Mucosa of descending colon (tissue), 3 donors: ENCODE measurements at places on chromosomes 7 and 10.

GRCh38 chr7:77655836-77656455 is 40.3 kb upstream of the RSBN1L start:
- no peak for DNase-seq

DNA sequence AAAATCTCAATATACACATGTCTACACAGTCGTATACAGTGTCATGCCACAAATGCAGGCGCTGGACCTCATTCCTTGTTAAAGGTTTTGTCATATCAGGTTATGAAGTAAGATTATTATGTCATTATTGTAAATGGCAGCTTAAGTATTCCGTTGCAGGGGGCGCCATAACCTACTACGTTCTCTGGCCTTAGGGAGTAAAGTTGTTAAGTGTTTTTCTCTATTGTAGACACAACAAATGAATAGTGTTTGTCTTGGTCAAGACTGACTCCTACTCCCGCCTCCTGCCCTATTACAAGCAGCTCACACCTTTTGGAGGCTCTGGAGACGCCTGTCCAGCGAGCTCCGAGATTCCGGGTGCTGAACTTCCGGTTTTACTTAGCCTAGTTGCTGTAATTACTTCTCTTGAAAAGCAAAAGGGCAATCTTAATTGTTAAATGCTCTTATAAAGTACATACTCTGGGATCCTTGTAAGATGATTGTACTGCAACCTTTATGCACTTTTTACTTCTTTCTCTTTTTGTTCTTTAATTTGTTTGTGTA is 994 bp downstream of the GATAD1 start:
- peak; percentile 84 for DNase-seq

DNA sequence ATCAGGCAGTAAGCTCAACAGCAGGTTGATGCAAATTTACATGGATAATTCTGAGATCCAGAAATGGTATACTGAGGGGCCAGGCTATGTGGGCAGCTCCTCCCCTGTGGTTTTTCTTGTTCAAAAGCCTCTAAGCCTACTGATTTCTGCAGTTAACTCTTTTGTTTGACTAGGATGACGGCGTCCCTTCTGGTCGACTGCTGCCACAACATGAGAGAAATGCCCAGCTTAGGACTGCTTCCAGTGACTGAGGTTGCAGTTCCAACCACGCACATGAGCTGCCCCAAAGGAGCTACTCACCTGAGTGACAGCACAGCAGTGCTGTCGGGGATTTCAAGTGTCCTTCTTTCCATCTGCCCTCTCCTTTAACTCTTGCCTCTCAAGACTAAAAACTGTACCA is 973.0 kb upstream of the GHITM start:
- DNase-seq: no peak

- DNase-seq: no peak
Measured at GRCh38 chr10:35236739-35237138, 99.6 kb upstream of the CCNY start.

DNA sequence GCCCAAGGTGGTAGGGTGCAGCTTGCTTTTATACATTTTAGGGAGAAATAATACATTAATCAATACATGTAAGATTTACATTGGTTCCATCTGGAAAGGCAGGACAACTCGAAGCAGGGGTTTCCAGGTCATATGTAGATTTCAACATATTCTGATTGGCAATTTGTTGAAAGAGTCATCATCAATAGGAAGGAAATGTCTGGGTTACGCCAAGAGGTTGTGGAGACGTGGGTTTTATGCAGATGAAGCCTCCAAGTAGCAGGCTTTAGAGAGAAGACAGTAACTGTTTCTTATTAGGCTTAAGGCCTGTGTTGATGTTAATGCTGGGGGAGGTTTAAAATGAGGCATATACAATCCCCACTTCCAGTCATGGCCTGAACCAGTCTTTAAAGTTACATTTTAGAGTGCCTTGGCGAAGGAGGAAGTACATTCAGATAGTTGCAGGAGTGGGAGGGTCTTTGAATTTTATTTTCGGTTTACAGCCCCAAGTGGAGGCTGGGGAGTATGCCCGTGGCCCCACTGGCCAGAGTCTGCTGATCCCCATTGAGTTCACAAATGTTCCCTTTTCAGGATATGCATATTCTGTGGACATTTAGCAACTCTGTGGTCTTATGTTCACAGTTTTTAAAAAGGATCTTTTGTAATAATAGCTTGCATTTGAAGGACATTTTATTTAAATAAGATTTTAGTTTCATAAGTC is 166.0 kb upstream of the GDF10 start:
- no peak for DNase-seq

- no peak for DNase-seq
Measured at GRCh38 chr10:19929506-19930140, 113.4 kb downstream of the PLXDC2 start.

GRCh38 chr7:150977382-150978125 is 567 bp downstream of the KCNH2 start:
- DNase-seq: no peak

DNA sequence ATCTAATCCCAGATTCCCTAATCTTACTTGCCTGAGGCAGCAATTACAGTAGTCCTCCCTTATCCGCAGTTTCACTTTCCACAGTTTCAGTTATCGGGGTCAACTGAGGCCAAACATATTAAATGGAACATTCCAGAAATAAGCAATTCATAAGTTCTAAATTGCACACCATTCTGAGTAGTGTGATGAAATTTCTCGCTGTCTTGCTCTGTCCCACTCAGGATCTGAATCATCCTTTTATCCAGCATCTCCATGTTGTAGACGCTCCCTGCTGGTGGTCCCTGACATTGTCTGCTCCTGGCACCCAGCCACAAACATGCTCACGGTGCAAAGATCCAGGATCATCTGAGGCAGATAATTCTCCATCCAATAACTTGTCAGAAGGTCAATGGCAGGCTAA is 128.7 kb upstream of the CXCL12 start:
- no peak for DNase-seq

DNA sequence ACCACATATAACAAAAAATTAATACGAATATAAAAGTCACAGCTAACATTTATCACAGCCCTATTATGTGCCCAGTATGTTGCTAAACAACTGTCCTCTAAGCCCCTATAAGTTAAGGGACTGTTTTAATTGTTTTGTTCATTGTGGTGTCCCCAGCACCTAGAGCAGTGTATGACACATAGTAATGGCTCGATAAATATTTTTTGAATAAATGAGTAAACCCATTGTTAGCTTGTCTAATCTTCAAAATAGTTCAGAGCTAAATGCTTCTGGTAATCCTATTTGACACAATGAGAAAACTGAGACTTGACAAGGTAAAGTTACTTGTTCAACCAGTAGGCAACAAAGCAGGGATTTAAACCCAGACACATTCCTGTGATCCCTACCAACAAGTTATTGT is 78.4 kb upstream of the NEUROD6 start:
- no peak for DNase-seq

DNA sequence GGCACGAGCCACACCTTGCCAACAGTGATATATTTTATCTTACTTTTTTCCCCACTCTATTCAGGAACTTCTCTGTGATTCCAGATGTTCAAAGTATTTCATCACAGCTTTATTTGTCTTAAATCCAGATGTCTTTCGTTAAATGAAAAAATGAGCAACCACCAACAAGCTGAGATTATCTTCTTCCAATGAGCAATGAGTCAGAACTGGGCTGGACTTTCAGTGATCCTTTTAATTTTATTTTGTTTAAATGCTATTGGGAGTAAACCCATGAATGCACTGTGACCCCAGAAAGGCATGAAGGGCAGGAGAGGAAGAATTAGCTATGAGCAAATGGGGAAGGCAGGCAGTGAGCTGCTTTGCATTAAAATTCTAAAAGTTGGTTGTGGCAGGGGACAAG is 77.6 kb upstream of the IMMP2L start:
- DNase-seq: no peak

DNA sequence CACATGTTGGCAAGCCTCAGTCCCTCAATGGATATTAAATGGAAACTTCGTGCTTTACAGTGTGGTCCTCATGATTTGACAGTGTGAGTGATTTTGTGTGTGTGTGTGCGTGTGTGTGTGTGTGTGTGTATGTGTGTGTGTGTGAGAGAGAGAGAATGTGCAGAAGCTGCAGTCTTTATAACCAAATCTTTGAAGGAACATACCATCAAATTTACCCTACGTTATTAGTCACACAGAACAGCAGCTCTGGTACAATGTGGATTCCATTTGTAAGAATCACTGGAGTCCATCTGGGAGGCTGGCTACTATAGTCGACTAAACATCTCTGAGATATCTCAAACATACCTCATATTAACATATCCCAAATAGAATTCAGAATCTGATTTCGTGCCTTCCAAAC is 928.0 kb upstream of the POT1 start:
- no peak for DNase-seq

DNA sequence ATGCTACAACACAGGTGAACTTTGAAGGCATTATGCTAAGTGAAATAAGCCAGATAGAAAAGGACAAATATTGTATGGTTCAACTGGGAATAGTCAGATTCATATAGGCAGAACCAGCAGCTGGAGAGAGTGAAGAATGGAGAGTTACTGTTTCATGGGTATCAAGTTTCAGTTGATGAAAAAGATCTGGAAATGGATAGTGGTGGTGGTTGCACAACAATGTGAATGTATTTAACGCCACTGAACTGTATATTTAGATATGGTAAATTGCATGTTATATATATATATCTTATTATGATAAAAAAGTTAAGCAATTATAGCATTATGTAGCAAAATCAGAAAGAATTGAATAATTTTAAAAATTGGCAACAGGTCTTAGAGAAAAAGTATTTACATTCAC is 3.9 kb downstream of the LMBR1 start:
- no peak for DNase-seq

DNA sequence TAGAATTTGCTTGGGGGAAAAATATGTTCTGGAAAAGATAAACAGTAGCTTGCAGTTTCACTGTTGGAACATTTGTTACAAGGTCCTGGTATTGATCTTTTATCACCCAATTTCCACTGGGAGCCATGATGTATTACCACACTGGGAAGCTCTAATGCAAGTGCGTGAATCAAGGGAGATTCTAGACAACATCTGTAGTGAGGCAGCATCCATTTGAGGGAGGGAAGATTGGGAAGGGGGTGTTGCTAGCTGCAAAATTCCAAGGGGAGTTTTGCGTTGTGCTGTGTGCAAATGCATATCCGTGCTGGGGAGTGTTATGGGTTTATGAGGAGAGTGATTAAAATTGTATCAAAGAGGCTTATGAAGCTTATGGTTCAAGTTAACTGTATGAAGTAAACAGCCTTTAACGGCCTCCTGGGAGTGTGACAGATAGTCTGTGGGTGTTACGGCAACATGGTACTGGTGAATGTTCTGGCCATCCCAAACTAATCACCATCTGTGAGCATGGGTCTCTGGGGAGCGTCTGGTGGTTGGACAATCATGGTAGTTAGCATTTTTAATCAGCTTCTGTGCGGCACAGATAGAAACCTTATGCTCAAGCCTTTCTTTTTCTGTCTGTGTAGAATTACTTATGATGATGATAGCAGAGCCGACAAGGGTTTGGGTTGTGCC is 601.9 kb upstream of the GALNT17 start:
- no peak for DNase-seq

GRCh38 chr7:93921607-93922566 is at the start of gene GNG11:
TSS of gene GNG11 (plus strand) at chr7:93921735. CDS start at chr7:93922138, 403 bp downstream.
- DNase-seq: peak; percentile 56

DNA sequence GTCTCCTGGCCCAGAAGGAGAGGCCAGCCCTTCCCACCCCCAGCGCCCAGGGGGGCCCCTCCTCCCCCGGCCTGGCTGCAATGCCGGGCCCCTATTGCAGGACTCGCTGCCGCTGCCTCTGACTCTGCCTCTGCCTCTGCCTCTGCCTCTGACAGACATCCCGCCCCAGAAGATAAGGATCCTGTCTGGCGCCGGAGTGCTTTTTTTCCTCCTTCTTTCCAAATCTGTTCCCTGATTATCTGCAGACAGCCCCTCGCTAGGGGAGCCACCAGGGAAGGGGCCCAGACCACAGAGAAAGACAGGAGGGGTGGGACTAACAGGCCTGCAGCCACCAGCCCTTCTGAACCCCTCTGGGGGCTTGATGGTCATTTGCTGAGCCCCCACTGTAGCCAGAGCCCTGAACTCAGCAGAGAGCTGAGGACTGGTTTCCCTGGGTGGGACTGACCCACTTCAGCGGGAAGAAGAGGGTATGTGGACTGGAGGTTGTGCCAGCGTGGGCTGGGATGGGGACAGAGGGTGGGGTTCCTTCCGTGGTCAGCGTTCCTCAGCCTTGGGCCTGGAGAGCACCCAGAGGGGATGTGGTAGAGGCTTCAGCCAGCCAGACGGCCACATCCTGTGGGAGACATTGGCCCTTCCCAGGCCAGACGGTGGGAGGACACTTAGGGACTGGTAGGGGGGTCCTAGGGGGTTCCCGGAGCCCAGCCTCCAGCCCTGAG is 22.8 kb downstream of the UNC5B start:
- DNase-seq: peak; percentile 35

DNA sequence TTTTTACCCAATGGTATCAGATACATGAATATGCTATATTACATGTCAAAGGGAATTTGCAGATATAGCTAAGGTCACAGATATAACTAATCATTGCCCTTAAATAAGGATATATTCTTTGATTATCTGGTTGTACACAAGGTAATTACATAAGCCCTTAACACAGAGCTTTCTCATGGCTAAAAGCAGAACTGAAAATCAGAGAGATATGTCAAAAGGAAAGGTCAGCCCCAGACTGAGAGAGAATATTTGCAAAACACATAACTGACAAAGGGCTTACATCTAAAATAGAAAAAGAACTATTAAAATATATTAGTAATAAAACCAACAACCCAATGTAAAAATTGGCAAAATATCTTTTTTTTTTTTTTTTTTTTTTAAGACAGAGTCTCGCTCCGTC is 1029.5 kb upstream of the LRRN3 start:
- no peak for DNase-seq

GRCh38 chr10:111078505-111079185 is 1.8 kb downstream of the ADRA2A start:
- DNase-seq: no peak

- DNase-seq: no peak
Measured at GRCh38 chr7:130154131-130154500, 51.1 kb downstream of the TMEM209 start.

- DNase-seq: no peak
Measured at GRCh38 chr7:100407285-100408180, 21.0 kb downstream of the ZCWPW1 start.

- no peak for DNase-seq
Measured at GRCh38 chr7:16046041-16046440, 359.6 kb upstream of the MEOX2 start.

GRCh38 chr10:103859161-103860086 is 4.0 kb upstream of the SH3PXD2A start:
- peak; percentile 90 for DNase-seq
